Fibroblast of skin of left quadriceps (primary cell): ENCODE measurements at places on chromosomes 3 and 15.

DNA sequence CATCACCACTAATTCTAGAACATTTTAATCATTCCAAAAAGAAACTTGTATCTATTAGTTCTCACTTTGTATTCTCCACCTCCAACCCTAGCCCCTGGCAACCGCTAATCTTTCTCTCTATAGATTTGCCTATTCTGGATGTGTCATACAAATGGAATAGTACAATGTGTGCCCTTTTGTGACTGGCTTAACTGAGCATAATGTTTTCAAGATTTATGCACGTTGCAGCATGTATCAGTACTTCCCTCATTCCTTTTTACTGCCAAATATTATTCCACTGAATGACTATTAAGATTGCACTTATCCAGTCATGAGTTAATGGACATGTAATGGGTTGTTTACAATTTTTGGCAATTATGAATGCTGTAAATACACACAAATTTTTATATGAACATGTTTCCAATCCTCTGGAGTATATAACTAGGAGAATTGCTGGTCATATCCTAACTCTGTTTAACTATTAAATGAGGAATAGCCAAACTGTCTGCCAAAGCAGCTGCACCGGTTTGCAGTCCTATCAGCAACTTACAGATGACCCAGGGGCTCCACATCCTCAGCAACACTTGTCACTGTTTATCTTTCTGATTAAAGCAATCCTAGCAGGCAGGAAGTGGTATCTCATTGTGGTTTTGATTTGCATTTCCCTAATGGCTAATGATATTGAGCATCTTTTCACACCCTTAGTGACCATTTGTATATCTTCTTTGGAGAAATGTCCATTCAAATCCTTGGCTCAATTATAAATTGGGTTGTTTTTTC lies 42.9 kb downstream of the DCUN1D1 start:
- no peak for DNase-seq

- DNase-seq: no peak
These were observed 602.1 kb downstream of the VGLL3 start for GRCh38 chr3:86388820-86389219.

GRCh38 chr3:156678197-156678596 lies 3.8 kb downstream of the TIPARP start:
- no peak for DNase-seq

DNA sequence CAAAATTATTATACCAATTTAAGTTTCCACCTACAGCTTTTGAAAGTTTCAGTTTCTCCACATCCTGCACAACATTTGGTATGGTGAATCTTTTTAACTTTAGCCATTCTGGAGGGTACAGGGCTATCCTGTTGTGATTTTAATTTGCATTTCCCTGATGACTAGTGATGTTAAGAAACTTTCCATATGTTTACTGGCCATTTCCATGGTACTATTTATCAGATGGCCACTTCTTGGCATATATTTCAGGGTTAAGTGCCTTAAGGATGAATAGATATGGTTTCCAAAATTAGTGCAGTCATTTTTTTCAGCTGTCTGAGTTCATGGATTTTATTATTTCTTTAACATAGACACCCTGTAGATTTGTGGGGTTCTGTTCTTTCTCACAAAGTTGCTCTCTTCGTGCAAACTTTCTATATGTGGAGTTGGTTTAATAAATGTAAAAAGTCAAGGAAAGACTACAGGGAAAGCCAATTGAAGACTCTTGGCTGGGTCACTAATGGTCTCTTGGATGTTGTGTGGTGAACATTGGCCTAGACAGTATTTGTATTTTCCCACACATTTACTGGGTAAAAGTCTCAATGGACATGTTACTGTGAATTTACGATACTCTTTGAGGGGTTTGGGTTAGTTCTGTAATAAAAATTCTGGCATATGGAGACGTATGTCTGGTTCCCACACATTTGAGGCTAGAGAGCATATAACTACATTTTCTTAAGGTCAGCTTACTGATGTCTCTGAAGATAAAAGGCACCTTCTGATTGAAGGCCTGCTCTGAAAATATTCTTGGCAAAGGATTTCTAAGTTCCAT lies 147.5 kb upstream of the PDZRN3 start:
- DNase-seq: no peak

DNA sequence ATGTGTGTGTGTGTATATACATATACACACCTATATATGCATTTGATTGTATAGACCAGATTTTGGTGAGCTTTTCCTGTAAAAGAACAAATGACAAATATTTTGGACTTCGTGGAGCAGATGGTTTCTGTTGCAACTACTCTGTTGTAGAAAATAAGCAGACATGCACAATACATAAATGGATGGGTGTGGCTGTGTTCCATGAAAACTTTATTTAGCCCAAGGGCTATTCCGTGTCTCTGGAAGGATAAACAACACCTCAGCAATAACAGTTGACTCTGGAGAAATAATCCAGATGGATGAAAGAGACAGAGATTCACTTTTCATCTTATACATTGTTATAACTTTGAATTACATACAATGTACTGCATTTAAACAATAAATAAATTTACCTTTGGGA lies 441.4 kb downstream of the CNTN3 start:
- no peak for DNase-seq

- DNase-seq: no peak
These were observed 19.7 kb downstream of the ZWILCH start for GRCh38 chr15:66524838-66525237.

DNA sequence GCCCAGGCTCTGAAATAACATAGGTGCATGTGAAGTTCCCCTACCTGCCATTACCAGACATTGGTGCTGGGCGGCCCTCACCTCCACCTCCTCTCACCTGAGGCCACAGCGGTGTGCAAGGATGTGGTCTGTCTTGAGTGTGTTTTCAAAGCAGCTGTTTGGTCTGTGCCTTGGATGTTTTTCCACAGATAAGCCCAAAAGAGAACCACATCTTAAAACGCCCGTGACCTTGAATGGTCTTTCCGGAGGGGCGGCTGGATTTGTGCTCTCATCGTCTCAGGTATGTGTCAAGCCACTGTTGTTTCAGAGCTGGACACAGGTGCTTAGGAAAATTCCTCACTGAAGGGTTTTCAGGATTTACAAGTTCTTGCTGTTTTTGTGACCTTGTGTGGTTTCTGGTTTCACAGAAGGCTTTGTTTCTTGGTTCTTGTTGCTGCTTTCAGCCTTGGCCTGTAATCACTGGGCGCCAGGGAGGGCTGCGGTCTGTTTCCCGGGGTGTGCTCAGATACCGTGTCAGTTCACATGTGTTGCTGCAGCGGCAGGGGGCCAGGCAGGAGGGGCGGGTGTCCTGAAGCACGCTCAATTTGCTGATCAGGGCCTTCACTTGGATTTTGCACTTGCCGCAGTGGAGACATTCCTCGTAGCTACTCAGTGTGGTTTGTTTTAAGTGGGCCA lies 128.4 kb downstream of the IGF1R start:
- DNase-seq: no peak
